Heart left ventricle (tissue), 16 donors: ENCODE measurements at places on chromosomes 1 and 21. TPM values are rescaled to one million over a fixed set of nuclear protein-coding genes. Genes with fewer than 3 reads are reported as not detected.

DNA sequence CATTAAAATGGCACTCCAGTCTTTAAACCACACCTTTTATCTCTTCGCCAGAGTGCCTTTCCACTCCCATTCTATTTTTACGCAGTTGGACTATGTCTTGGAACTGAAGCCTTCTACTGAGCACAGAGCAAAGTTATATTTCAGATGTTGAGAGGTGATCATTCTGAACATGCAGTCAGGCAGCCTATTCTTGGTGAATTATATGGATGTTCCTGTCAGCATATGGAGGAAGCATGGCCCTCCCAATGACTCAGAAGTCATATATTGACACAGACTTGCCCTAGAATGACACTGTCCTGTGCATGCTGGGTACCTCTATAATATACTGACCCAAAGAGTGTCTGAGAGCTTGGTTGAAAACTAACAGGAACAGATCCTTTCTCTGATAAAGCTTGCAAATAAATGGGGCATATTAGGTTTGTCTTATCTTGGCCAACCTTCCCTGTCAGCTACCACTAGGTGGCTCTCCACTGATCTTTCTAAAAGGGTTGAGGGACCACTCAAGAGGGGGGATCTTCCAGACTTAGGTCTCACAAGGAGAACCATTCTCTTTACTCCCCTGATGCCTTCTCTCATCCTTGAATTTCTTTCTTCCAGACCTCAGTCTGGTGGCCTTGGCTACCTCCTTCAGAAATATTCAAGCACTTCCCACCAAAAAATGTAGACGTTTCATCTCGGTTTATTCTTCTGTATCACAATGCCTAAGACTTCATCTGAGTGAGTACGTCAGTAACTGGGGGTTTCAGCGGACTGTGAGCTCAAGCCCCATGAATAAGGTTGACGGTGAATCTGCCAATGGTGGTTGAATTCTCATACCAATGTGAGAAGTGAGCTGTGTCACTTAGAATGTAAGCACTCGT, 11.8 kb upstream of the ALG14 start:
- H3K27me3 ChIP-seq: no peaks in the 10 kb centered on the region
- H3K27ac ChIP-seq: peak overlapping the region; percentile 60
- H3K4me1 ChIP-seq: peaks cover 17% of the 10 kb centered on the region
- no peak overlapping the region for H3K4me3 ChIP-seq
- no peak for DNase-seq

Gene SPRR2A
- total RNA-seq: not detected

Gene OR2AK2
- not detected for total RNA-seq

- H3K36me3 ChIP-seq: no peaks in the 10 kb centered on the region
- H3K27ac ChIP-seq: no peak within 1 kb of the TSS
- peak; percentile 82 for DNase-seq
- peaks cover 16% of the 10 kb centered on the region for H3K4me1 ChIP-seq
- peaks cover 14% of the 10 kb centered on the region for H3K27me3 ChIP-seq
These were observed at the start of gene RASSF5 for GRCh38 chr1:206507284-206508129. RASSF5 (plus strand) TSS chr1:206507531; CDS start chr1:206507603, 72 bp downstream.

GRCh38 chr1:33477451-33477850, 5.0 kb downstream of the ZSCAN20 start:
- no peaks in the 10 kb centered on the region for H3K36me3 ChIP-seq
- H3K27ac ChIP-seq: no peak overlapping the region
- H3K27me3 ChIP-seq: no peaks in the 10 kb centered on the region
- no peak for DNase-seq
- H3K4me1 ChIP-seq: peaks cover 15% of the 10 kb centered on the region

- H3K27ac ChIP-seq: no peak overlapping the region
- H3K27me3 ChIP-seq: no peaks in the 10 kb centered on the region
- H3K4me3 ChIP-seq: no peak overlapping the region
- no peak for DNase-seq
- no peaks in the 10 kb centered on the region for H3K36me3 ChIP-seq
These were observed 3.8 kb upstream of the KRTAP19-8 start for GRCh38 chr21:31042080-31042464.

Gene H3-3A
- total RNA-seq: 262 TPM

Gene GPR37L1
- not detected for total RNA-seq

DNA sequence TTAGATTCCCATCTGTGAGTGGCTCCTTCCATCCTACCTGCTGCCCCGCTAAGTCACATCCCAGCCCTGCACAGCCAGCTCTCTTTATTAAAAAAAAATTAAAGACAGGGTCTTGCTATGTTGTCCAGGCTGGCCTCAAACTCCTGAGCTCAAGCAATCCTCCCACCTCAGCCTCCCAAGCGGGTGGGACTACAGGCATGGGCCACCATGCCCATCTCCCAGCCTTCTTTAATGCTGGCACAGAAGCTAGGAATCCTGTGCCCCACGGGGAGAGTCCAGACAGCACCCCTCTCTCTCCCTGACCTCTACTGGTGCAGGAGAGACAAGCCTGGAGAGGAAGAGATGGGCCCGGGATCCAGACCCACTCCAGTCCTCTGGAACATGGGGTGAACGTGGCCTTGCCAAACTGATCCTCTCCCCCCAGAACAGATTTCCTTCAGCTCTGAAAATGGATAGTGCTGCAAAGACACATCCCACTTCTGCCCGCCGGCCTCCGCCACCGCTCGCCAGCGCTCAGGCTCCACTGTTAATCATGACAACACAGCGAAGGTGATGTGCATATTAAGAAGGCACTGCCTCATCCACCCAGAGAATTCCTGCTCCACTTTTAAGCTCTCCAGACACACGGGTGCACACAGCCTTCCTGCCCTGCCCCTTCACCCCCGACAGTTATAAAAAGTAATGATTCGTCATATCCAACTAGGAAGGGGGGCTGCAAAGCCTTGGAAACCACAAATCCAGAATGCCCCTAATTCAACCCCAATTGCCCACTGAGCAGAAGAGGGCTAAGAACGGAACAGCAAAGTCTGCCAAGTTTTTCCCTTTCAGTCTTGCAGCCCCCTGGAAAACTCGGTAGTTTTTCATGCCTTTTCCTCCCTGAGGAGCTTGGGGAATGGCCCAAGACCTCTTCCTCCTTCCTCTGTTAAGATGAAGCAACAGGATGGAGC, 68.1 kb downstream of the MRPL37 start:
- DNase-seq: no peak
- no peak overlapping the region for H3K4me3 ChIP-seq
- H3K27me3 ChIP-seq: no peaks in the 10 kb centered on the region
- H3K27ac ChIP-seq: no peak overlapping the region

DNA sequence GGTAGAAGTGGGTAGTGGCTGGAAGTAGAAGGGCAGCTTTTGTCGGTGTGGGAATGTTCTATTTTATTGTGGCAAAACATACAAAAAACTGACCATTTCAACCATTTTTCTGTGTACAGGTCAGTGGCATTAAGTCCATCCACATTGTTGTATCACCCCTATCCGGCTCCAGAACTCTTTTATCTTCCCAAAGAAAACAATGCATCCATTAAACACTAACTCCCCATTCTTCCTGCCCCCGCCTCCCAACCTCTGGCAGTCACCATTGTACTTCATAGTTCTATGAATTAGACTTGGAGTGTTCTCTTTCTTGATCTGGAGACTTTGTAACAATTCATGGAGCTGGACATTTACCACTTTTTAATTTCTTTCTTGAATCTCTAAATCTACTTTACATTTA, 55.7 kb downstream of the DEGS1 start:
- H3K27ac ChIP-seq: no peak overlapping the region
- no peaks in the 10 kb centered on the region for H3K36me3 ChIP-seq
- H3K4me3 ChIP-seq: no peak overlapping the region
- no peaks in the 10 kb centered on the region for H3K27me3 ChIP-seq

Gene NUDT17
- total RNA-seq: 6.0 TPM

DNA sequence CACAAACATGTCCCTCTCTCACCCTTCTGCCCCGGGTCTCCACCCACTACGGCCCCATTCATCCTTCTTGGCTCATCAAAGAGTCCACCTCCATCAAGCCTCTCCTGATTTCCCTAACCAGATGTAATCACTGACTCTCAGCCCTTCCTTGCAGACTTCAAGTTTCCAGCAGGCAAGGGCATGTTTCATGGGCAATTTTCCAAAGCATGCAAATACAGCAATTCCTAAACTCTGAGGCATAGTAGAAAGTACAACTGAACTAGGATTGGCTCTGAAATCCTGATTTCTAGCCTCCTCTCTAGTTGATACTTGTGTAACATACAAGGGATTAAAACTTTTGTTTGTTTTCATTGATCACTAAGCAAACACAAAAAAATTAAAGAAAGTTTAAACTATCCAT, 109.1 kb upstream of the GADD45A start:
- H3K4me1 ChIP-seq: peaks cover 8% of the 10 kb centered on the region
- H3K27me3 ChIP-seq: no peaks in the 10 kb centered on the region
- no peaks in the 10 kb centered on the region for H3K36me3 ChIP-seq
- no peak for DNase-seq
- H3K27ac ChIP-seq: no peak overlapping the region

DNA sequence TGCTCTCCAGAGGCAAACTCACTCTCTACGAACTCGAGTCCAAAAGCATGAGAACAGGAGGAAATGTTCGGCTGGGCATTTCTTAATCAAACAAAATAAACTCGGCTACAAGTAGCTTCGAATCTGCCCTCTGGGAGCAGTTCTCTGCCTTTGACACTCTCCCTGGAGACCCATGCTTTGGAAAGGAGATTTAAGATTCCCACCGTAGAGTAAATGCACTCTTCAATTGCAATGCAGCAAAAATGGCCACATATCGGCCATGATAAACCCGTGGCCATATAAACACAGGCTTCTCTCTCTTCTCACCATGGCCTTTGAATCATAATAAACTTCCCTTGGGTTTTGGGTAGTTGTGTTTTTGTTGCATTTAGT, 215.4 kb downstream of the TOMM20 start:
- H3K27ac ChIP-seq: peak overlapping the region; percentile 73
- peak; percentile 13 for DNase-seq
- H3K36me3 ChIP-seq: no peaks in the 10 kb centered on the region
- no peak overlapping the region for H3K4me3 ChIP-seq

Gene VSIG8
- not detected for total RNA-seq

DNA sequence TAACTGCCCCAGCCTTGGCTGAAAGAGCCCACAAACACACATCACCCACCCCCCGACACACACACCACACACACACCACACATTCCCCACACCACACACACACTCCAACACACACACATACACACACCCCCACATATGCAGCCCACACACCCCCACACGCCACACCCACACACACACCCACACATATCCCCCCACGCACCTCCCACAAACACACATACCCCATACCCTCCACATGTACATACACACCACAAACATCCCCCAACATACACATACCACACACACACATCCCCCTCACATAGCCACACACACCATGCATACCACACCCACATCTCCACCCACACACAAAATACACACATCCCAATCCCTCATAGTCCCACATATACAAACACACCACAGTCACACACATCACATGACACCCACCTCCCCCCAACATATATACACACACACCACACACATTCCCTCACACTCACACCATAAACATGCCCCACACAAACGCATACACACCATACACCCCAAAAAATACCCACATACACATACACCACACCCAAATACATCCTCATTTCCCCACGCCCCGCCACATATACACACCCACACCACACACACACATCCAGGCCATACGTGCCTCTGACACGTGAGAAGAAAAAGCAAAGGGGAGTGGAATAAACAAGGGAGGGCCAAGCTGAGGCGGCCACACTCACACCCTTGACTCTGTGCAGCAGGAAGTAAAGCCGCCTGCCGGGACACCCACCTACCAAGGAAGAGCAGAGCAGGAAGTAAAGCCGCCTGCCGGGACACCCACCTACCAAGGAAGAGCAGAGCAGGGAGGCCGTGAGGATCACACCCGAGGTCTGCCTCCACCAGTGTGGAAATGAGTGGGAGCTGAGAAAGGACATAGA, 53.7 kb downstream of the HSF2BP start:
- H3K27ac ChIP-seq: no peak overlapping the region
- H3K4me1 ChIP-seq: peaks cover 11% of the 10 kb centered on the region
- no peaks in the 10 kb centered on the region for H3K27me3 ChIP-seq
- no peak overlapping the region for H3K4me3 ChIP-seq

Gene GJA9
- not detected for total RNA-seq

DNA sequence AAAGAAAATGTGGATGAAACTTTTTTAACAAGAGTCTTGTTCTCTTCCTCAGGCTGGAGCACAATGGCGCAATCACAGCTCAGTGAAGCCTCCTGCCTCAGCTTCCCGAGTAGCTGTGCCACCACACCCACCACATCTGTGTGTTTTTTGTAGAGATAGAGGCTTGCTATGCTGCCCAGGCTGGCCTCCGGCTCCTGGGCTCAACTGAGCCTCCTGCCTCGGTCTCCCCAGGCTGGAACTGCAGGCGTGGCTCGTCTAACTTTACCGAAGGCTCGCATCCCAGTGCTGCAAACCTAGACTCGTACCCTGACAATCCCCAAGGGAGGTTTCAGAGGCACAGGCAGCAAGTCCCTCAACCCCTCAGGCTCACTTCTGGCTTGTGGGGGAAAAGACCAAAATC, 14.5 kb downstream of the SSU72 start:
- DNase-seq: no peak
- no peaks in the 10 kb centered on the region for H3K36me3 ChIP-seq
- H3K4me1 ChIP-seq: peaks cover 10% of the 10 kb centered on the region
- H3K27ac ChIP-seq: no peak overlapping the region
- H3K4me3 ChIP-seq: no peak overlapping the region
- no peaks in the 10 kb centered on the region for H3K27me3 ChIP-seq

DNA sequence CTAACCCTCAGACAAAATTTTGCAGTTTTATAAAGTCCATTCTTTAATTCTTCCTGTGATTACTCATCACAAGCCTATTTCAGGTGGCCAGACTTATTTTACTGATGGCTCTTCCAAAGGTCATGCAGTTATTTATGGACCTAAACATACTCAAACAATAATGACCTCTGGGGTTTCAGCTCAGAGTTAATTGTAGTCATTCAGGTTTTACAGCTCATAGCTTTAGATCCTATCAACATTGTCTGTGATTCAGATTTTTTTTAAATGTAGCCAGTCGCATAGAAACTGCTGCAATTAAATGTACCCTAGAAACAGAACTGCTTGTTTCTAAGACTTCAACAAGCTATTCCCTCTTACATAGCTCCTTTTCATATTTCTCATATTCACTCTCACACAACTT, 270.8 kb downstream of the COL11A1 start:
- no peak for DNase-seq
- H3K36me3 ChIP-seq: no peaks in the 10 kb centered on the region
- no peaks in the 10 kb centered on the region for H3K27me3 ChIP-seq
- no peaks in the 10 kb centered on the region for H3K4me1 ChIP-seq

Gene OR14K1
- total RNA-seq: not detected

GRCh38 chr1:69058454-69058853, 509.3 kb upstream of the LRRC7 start:
- H3K4me1 ChIP-seq: no peaks in the 10 kb centered on the region
- no peak for DNase-seq
- no peaks in the 10 kb centered on the region for H3K36me3 ChIP-seq
- H3K27ac ChIP-seq: no peak overlapping the region

DNA sequence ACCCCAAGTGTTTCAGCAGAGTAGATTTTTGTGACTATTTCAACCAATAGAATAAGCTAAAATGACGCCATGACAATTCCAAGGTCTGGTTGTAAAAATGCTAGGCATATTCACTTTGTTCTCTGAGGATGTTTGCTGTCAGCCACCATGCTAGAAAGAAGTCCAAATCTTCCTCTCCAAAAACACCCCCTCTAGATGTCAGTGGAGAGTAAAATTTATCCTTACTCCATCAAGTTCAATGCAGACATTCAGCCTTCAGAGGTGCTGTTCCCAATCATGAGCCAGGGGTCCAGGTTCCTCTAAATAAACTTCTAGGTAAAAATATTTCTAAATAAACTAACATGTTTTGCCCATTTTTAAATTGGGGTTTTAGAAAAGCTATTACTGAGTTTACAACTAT, 395.4 kb upstream of the ADAMTS5 start:
- no peak for DNase-seq
- H3K4me3 ChIP-seq: no peak overlapping the region
- no peaks in the 10 kb centered on the region for H3K4me1 ChIP-seq
- no peaks in the 10 kb centered on the region for H3K36me3 ChIP-seq
- no peaks in the 10 kb centered on the region for H3K27me3 ChIP-seq
